ENCODE measurements at places on chromosomes 16 and 17.

- no peak for DNase-seq
Observed at GRCh38 chr17:39632153-39632941, 4.6 kb upstream of the STARD3 start.

GRCh38 chr17:40460968-40461731, 17.9 kb downstream of the IGFBP4 start:
- DNase-seq, result no peak

DNA sequence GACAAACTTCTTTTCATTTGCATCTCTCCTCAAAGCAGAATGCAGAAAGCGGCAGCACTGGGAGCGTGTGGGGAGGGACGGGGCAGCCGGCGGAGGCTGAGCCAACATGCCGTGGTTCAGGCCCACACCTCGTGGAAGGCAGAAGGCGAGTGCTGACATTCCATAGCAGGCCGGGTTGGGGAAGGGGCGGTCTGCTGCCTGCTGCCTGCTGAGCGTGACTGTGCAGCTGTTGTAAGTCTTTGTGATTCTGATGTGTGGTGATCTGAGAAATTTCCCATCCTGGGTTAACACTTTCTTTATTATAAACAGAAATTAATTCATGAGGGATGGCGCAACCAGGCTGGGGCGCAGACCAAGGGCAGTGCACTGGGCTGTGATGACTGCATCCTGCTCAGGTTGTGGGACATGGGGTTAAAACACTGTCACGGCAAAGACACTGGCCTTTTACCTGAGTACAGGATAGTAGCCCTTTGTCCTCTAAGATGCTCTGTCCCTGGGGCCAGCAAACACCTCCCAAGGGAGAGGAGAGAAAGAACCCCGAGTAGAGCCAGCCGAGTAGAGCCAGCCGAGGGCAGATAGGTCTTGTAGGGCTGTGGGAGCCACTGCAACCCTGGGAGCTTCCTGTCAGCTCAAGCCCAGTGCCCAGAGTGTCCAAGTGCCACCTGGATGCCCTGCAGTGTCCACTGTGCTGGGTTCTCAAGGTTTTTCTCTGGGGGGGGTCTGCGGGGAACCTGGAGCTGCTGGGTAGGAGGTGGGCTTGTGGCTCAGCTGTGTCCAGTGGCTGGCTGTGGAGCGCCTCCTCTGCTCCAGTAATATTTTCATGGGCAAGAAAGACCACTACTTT, 8.8 kb upstream of the DNASE1 start:
- DNase-seq, result no peak

DNA sequence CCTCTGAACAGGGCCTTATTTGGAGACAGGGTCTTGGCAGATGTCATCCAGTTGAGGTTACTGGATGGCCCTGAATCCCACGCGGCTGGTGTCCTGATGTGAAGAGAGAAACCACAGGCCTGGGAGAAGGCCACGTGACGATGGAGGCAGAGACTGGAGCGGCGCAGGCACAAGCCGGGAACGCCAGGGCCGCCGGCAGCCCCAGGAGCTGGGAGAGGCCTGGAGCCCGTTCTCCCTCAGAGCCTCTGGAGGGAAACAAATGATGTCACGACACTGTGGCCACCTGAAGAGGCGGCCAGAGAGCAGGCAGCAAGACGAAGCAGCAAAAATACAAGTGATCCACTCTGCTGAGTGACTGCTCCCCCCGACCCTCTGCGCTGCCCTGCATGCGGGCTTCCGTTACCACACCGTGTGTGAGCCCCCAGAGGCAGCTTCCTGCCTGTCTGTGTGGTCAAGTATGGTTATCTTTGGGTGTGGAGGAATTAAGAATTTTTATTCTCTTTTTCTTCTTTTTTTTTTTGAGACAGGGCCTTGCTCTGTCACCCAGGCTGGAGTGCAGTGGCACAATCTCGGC, 11.6 kb downstream of the CD7 start:
- DNase-seq, result no peak

- no peak for DNase-seq
Observed at GRCh38 chr17:16942141-16943031, 29.5 kb downstream of the TNFRSF13B start.

DNA sequence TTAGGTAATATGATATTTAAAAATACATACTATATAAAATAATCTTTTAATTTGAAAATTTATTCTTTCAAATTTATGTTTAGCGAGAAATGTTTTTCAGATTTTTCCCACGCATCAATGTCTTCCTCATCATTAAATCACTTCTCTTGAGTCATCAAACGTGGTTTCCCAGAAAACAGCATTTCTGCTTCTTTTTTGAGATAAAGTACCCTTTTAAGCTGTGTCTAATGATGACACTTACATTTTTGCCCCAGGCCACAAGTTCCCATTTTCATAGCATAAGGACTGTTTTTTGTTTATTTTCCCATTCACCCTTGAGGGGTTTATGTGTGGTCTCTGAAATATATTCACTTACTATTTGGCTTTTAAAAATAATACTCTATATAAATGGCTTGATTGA, 139.0 kb upstream of the HS3ST3A1 start:
- no peak for DNase-seq

Data from stimulated activated CD4-positive, alpha-beta T cell treated with anti-CD3 and anti-CD28 coated beads, TNF-alpha, amount 100 ng/mL, for 48 hours (primary cell).